ENCODE measurements at places on chromosomes 12 and 14.

DNA sequence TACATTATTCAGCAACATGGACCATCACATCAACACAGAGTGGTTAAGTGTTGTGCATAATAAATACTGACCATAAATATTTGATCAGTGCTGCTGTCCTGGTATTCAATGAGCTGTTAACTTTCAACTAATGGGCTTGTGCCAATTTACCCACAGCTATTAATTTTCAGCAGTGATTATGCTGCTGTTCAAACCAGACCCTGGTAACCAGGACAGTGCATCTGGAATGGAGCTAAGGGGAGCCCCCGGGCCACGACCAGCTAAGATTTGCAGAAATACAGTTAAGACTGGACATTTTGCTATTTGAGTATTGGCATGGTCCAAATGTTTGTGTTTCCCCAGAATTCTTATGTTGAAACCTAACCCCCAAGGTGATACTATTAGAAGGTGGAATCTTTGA, 180.4 kb upstream of the GZMB start:
- no peak for DNase-seq

GRCh38 chr12:53533471-53533870, 26.2 kb upstream of the NPFF start:
- no peak for DNase-seq

- no peak for DNase-seq
Observed at GRCh38 chr14:83260751-83261150, 1727.1 kb upstream of the SEL1L start.

DNA sequence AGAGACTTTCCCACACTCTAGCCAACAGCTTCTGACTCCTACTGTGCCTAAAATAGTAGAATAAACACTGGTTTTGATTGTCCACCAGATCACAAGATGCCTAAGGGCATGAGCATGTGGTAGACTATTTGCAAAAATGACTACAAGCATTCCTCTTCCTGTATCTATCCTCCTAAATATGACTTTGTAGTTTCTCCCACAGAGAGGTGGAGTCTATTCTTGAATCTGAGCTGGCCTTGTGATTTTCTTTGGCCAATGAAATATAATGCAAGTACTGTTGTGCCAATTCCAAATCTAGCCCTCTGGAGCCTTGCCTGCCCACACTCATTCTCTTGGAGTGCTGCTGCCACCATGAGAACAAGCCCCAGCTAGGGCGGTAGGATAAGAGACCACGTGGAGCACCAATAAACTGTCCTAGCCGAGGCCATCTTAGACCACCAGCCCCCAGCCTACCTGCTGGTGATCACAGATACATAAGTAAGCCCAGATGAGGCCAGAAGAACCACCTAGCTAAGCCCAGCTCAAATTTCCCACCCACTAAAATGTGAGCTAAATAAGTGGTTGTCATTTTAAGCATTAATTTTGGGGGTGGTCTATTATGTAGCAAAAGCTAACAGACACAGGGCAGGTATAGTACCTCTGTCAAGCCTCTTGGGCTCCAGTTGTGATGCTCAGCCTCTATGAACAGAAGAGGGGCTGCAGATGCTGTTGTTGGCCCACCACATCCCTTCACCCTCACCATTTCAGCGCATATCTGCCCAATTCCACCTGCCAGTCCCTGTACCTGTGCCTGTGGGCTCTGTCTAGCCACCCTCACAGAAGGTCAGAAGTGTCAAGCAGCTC, 17.9 kb downstream of the ZFP36L1 start:
- DNase-seq = no peak

DNA sequence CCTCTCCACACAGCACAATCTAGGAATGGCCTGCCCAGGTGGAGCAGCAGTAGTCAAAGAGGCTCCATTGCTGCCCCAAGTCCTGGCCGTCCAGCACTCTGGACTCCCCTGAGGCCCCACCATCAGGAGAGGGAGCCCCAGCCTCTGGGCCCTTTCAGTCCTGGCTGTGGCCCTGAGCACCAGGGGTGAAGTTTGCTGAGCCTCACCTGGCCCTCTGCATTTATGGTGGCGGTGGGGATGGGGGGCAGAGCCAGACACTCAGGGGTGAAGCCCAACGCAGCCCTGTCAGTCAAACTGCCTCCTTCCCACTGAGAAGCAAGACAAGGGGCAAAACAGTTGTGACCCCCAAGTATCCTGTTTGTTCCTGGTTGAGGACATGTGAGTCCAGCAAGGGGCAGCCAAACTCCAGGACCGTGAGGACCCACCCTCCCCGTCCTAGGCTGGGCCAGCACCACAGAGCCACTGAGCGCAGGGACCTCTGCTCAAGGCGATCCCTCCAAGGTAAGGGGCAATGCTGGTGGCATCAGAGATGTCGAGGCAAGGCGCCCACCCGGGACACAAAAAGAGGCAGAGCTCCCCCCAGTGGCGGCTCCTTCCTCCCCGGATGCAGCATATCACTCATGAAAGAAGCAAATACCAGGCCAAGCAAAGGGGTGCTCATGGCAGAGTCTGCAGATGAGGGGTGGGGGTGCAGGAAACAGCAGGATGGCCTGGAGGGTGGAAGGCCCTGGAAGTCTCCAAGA, 4.8 kb upstream of the AMN start:
- DNase-seq = no peak
